ENCODE measurements at places on chromosomes 3 and 15. TPM values are rescaled to one million over a fixed set of nuclear protein-coding genes. Genes with fewer than 3 reads are reported as not detected.

GRCh38 chr3:120841264-120841663 lies 66.7 kb upstream of the STXBP5L start:
- H3K4me1 ChIP-seq, result no peaks in the 10 kb centered on the region
- ATAC-seq, result no peak
- peaks cover 19% of the 10 kb centered on the region for H3K27me3 ChIP-seq
- H3K36me3 ChIP-seq, result no peaks in the 10 kb centered on the region

TMEM266 gene
- total RNA-seq, result 0.15 TPM

DNA sequence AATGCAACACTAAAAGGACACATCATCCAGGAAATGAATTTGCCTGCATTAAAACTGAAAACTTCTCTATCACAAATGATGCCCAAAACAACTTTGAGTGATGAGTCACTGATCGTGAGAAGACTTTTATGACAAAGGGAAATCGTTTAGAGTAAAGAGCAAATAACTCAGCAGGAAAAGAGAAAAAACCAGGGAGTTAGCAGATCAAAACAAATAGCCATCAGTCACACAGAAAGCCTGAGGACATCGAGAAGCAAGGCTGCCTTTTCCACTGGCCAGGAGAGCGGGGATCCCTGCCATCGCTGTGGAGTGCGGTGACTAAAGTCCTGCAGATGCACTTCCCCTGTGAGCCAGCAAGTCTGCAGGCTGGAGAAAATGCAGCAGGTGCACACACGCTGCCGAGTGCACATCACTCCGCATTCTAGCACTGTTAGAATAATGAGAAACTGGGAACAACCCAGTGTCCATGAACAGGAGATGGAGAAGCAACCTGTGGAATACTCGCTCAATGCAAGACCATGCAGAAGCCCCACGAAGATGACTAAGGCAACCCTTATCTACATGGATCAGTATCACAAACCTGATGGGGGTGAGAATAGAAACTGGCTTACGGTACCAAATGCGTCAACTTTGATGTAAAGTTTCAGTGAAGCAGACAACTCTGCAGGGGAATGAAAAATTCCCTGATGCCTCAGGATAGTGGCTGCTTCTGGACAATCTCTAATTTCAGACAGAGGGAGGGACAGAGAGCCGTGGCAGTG lies 86.4 kb downstream of the NSMCE3 start:
- no peaks in the 10 kb centered on the region for H3K36me3 ChIP-seq
- no peak overlapping the region for H3K4me3 ChIP-seq
- H3K27ac ChIP-seq, result no peak overlapping the region
- no peaks in the 10 kb centered on the region for H3K4me1 ChIP-seq

GRCh38 chr15:40470423-40471104 lies at the start of gene CHST14:
TSS of gene CHST14 (plus strand) at chr15:40470984. CDS start at chr15:40471214, 230 bp downstream.
- H3K4me1 ChIP-seq, result peaks cover 13% of the 10 kb centered on the region
- H3K36me3 ChIP-seq, result peaks cover 10% of the 10 kb centered on the region
- peak within 1 kb of the TSS; percentile 84 for H3K27ac ChIP-seq
- H3K27me3 ChIP-seq, result no peaks in the 10 kb centered on the region
- H3K4me3 ChIP-seq, result peak within 1 kb of the TSS; percentile 88
- ATAC-seq, result peak; percentile 70

DNA sequence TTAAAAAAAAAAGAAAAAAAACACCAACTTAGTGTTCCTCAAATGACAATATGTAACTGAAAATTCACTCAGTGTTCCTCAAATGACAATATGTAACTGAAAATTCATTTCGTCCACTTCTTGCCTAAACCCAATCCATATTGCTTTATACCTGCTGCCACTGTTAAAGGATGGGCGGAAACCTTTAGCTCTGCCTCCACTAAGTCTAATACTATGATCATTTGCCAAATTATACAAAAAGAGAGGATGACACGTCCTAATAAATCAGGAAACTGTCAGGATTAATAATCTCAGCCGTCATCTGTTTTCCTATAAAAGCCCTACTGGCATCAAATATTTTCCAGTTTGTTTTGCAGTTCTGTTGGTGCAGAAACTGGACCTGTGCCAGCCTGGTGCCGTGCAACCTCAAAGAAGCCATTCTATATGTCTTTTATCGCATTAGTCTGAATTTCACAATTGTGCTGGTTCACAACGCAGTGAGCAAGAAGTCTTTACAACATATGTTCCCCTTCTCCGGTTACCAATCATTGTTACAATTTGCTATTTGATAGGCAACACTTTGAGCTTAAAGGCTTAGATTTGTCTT lies 160.4 kb upstream of the KCNH8 start:
- H3K36me3 ChIP-seq, result no peaks in the 10 kb centered on the region
- H3K4me1 ChIP-seq, result peaks cover 7% of the 10 kb centered on the region
- no peak overlapping the region for H3K4me3 ChIP-seq

Data from activated T-helper 17 cell treated with anti-CD3 and anti-CD28 coated beads, Interleukin-2, amount 50 U/mL, for 72 hours (primary cell).